ENCODE measurements at places on chromosomes 1 and 21. TPM values are rescaled to one million over a fixed set of nuclear protein-coding genes. Genes with fewer than 3 reads are reported as not detected.

GRCh38 chr1:229636042-229636441, 10.0 kb downstream of the URB2 start:
- DNase-seq, result no peak
- no peak overlapping the region for H3K27ac ChIP-seq
- H3K4me3 ChIP-seq, result no peak overlapping the region
- no peaks in the 10 kb centered on the region for H3K27me3 ChIP-seq
- peaks cover 33% of the 10 kb centered on the region for H3K36me3 ChIP-seq
- no peaks in the 10 kb centered on the region for H3K4me1 ChIP-seq

GRCh38 chr1:232014941-232015340, 388.4 kb downstream of the DISC1 start:
- H3K27ac ChIP-seq, result no peak overlapping the region
- H3K36me3 ChIP-seq, result no peaks in the 10 kb centered on the region
- no peaks in the 10 kb centered on the region for H3K27me3 ChIP-seq
- DNase-seq, result no peak
- no peak overlapping the region for H3K4me3 ChIP-seq
- H3K4me1 ChIP-seq, result peaks cover 16% of the 10 kb centered on the region

GRCh38 chr1:171219346-171220080, 28.8 kb upstream of the FMO1 start:
- H3K27me3 ChIP-seq, result no peaks in the 10 kb centered on the region
- DNase-seq, result peak; percentile 72
- no peak overlapping the region for H3K4me3 ChIP-seq
- H3K36me3 ChIP-seq, result no peaks in the 10 kb centered on the region
- H3K27ac ChIP-seq, result peak overlapping the region; percentile 94

DNA sequence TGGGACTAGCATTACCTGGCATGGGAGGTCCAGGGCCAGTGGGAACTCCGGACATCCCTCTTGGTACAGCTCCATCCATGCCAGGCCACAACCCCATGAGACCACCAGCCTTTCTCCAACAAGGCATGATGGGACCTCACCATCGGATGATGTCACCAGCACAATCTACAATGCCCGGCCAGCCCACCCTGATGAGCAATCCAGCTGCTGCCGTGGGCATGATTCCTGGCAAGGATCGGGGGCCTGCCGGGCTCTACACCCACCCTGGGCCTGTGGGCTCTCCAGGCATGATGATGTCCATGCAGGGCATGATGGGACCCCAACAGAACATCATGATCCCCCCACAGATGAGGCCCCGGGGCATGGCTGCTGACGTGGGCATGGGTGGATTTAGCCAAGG, 45.8 kb downstream of the ACP6 start:
- no peak for DNase-seq
- H3K27ac ChIP-seq, result no peak overlapping the region
- peaks cover 30% of the 10 kb centered on the region for H3K36me3 ChIP-seq
- H3K4me1 ChIP-seq, result no peaks in the 10 kb centered on the region
- no peaks in the 10 kb centered on the region for H3K27me3 ChIP-seq
- no peak overlapping the region for H3K4me3 ChIP-seq

DNA sequence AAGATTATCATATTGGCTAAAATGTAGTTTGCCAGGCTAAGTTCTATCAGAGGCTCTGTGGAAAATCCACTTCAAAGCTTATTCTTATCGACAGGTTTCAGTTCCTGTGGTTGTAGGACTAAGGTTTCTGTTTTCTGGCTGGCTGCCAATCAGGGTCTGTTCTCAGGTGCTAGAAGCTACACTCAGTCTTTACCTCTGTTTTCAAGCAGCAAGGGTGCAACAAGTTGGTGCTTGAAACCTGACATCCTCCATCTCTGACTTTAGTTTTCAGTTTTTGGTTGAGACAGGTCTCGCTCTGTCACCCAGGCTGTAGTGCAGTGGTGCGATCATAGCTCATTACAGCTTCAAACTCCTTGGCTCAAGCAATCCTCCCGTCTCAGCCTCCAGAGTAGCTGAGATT, 15.3 kb upstream of the TMCO2 start:
- H3K4me3 ChIP-seq, result no peak overlapping the region
- no peak for DNase-seq
- peaks cover 1% of the 10 kb centered on the region for H3K4me1 ChIP-seq
- peaks cover 34% of the 10 kb centered on the region for H3K36me3 ChIP-seq

GRCh38 chr1:11858968-11859871, 475 bp upstream of the NPPB start:
- H3K4me3 ChIP-seq, result no peak overlapping the region
- 0 out of 2 replicates have a peak, but pooled peaks cover 1% of the 10 kb centered on the region for H3K4me1 ChIP-seq
- no peak overlapping the region for H3K27ac ChIP-seq

Gene GBP2
- polyA plus RNA-seq, result 6.7 TPM

Gene CELA3B
- not detected for polyA plus RNA-seq

DNA sequence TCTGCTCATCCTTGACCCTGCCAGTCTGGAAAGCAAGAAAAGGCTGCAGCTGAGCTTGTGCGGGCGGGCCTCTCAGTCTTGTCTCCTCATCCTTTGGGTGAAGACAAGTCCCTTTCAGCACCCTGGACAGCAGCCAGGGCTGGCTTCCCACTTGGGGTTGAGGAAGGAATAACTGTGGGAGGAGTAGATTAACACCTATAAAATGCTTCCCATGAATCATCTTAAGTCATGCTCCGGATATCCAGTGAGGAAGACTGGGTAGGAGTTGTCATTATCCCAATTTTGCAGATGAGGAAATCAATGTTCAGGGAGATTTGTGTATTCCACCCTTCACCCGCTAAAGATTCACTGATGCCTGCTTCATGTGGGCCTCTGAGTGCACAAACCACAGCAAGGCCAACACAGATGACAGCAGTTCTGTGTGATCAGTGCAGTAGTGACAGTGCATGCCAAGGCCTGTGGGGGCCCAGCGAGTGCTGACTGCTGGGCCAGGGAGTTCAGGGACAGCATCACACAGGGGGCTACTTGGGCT, 20.1 kb upstream of the COL16A1 start:
- H3K4me1 ChIP-seq, result no peaks in the 10 kb centered on the region
- no peak overlapping the region for H3K27ac ChIP-seq
- no peak overlapping the region for H3K4me3 ChIP-seq
- H3K36me3 ChIP-seq, result peaks cover 1% of the 10 kb centered on the region

DNA sequence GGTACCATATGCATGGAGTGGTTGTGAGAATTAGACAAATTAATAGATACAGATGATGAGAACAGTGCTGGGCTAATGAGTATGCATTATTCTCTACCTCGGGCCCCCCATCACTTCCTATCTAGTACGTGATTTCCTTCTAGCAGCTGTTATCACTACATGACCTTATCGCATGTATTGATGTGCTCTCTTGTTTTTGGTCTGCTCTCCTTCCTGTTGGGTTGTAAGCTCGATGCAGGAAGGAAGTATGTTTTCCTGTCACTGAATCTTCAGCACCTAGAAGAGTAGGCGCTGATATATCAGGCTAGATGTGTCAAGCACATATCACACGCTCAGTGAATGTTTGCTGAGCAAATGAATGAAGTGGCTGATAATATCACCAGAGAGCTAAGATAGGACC, 43.9 kb upstream of the IFNAR2 start:
- DNase-seq, result no peak
- H3K27me3 ChIP-seq, result peaks cover 38% of the 10 kb centered on the region
- no peak overlapping the region for H3K4me3 ChIP-seq
- no peaks in the 10 kb centered on the region for H3K36me3 ChIP-seq

GRCh38 chr1:11132563-11133293, 33.1 kb upstream of the EXOSC10 start:
- DNase-seq, result no peak
- H3K4me1 ChIP-seq, result peaks cover 7% of the 10 kb centered on the region
- H3K27me3 ChIP-seq, result no peaks in the 10 kb centered on the region
- peaks cover 46% of the 10 kb centered on the region for H3K36me3 ChIP-seq

DNA sequence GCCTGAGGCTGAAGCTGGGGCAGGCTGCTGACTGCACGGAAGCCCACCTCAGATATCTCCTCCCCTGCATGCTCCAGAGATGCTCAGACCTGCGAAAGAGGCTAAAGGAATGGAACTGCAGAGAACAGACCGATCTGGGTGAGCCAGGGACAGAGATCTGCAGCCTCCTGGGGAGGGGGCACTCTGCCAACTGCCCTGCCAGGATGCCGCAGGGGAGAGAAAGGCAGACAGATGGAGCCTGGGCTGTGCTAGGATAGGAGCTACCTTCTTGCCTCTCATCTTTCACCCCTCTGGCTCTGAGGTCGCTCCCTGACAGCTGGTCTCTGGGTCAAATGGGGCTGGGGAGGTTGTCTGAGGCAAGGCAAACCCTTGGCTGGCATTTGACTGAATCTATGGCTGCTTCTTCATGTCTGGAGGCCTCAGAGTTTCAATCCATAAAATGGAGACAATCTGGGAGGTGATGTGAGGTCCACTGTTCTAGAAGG, 238.2 kb downstream of the GRIK3 start:
- no peak overlapping the region for H3K27ac ChIP-seq
- H3K4me3 ChIP-seq, result no peak overlapping the region
- H3K36me3 ChIP-seq, result no peaks in the 10 kb centered on the region

GRCh38 chr1:10793129-10793651, 3.3 kb downstream of the CASZ1 start:
- H3K27ac ChIP-seq, result no peak overlapping the region
- peaks cover 4% of the 10 kb centered on the region for H3K4me1 ChIP-seq
- no peaks in the 10 kb centered on the region for H3K36me3 ChIP-seq
- peaks cover 61% of the 10 kb centered on the region for H3K27me3 ChIP-seq
- no peak overlapping the region for H3K4me3 ChIP-seq
- DNase-seq, result no peak

DNA sequence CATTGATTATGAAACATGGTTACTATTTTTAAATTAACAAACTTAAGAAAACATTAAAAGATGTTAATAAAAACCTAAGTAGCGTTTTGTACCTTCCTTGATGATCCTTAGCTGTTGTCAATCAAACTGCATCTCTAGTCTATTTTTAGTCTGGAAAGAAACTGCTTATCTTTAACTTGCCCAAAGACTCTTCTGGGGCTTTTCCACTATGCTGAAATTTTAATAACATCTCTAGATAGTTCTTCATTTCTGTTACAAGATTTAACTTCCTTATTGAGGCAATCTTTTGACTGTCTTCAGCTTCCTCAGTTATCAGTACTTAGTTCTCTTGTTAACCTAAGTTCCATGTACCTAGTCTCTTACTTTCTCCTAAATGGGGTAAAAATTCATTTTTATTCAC, 135.9 kb upstream of the HMCN1 start:
- no peaks in the 10 kb centered on the region for H3K27me3 ChIP-seq
- no peaks in the 10 kb centered on the region for H3K4me1 ChIP-seq
- no peak for DNase-seq
- no peaks in the 10 kb centered on the region for H3K36me3 ChIP-seq
- H3K4me3 ChIP-seq, result no peak overlapping the region

DNA sequence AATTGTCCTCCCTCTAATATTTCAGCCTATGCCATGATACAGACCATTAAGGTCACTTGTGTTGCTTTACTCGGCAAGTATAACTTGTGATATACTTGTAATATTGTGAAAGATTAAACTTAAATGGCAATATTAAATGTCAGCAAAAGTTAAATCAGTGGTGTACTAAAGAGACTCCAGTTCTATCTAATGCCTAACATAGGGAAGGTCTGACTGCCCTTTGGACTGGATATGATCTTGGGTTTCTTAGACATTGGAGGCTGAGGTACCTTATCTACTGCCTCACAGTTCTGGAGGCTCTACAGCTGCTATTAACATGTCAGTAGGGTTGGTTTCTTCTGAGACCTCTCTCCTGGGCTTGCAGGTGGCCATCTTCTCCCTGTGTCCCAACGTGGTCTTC, 89.9 kb downstream of the MT1HL1 start:
- H3K4me1 ChIP-seq, result no peaks in the 10 kb centered on the region
- DNase-seq, result no peak
- no peaks in the 10 kb centered on the region for H3K36me3 ChIP-seq
- H3K27ac ChIP-seq, result no peak overlapping the region
- H3K4me3 ChIP-seq, result no peak overlapping the region
- H3K27me3 ChIP-seq, result no peaks in the 10 kb centered on the region

Gene C21orf91
- polyA plus RNA-seq, result 3.7 TPM

DNA sequence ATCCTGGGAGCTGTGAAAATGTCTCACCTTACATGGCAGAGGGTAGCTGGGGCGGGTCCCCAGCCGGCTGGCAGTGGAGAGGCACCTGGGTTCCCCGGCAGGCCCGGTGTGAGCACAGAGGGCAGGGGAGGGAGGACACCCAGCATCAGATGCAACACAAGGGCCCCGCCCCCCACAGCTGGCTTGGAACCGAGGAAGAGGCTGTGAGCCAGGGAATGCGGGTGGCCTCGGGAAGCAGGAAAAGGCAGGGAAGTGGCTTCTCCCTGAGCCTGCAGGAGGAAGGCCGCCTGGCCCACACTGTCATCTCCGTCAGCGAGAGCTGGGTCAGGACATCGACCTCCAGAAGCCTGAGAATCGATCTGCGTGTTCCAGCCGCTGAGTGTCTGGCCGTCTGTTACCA, 87.3 kb downstream of the SIK1 start:
- no peaks in the 10 kb centered on the region for H3K27me3 ChIP-seq
- H3K36me3 ChIP-seq, result no peaks in the 10 kb centered on the region
- no peak overlapping the region for H3K27ac ChIP-seq
- DNase-seq, result no peak

DNA sequence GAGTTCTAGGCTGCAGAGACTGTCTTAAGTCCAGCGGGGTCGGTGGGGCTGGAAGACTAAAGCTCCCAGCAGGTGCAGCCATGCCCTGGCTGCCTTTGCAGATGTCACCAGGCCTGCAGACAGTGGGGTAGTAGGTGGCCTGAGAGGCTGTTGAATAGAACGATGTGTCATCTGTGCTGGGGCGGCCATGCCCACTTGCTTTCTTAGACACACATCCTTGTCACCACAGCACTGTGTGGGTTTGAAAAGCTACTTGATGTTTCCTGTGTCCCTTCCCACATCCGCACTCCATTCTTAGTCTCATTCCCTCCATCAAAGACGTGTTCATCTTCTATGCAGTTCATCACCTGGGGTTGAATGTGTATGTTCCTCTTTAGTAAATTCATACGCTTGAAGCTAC, 184.5 kb upstream of the TMEM51 start:
- H3K27me3 ChIP-seq, result no peaks in the 10 kb centered on the region
- no peak for DNase-seq
- H3K4me3 ChIP-seq, result no peak overlapping the region
- H3K27ac ChIP-seq, result peak overlapping the region; percentile 86
- peaks cover 24% of the 10 kb centered on the region for H3K4me1 ChIP-seq

- H3K27ac ChIP-seq, result no peak overlapping the region
- no peak overlapping the region for H3K4me3 ChIP-seq
- no peaks in the 10 kb centered on the region for H3K4me1 ChIP-seq
- H3K27me3 ChIP-seq, result no peaks in the 10 kb centered on the region
- H3K36me3 ChIP-seq, result peaks cover 37% of the 10 kb centered on the region
Measured at GRCh38 chr1:112666946-112667345, 7.5 kb upstream of the MOV10 start.

Gene KCNA2
- not detected for polyA plus RNA-seq

GRCh38 chr1:32769524-32770220, 47.5 kb downstream of the YARS1 start:
- no peak overlapping the region for H3K4me3 ChIP-seq
- H3K27me3 ChIP-seq, result no peaks in the 10 kb centered on the region
- H3K4me1 ChIP-seq, result peaks cover 15% of the 10 kb centered on the region

DNA sequence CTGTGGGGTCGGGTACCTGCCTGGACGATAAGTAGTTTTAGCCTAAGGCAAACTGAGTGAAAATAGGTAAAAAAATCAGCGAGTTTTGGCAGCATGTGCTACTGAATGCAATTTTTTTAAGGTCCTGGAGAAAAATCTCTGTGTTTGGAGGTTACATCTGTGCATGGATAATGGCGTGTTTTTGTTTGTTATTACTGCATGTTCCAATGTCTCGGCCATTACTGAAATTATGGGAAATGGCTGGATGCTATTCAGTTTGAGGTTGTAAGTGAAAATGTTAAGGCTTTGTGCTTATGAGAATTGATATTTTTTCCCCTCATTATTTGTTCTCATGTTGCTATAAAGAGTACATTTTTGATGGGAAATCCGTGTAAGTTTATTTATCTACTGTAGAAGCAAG, 441.7 kb downstream of the PRDM2 start:
- H3K4me1 ChIP-seq, result no peaks in the 10 kb centered on the region
- no peak overlapping the region for H3K4me3 ChIP-seq
- DNase-seq, result no peak
- H3K27ac ChIP-seq, result no peak overlapping the region
- no peaks in the 10 kb centered on the region for H3K36me3 ChIP-seq
- no peaks in the 10 kb centered on the region for H3K27me3 ChIP-seq
